Neural crest cell (in vitro differentiated cells): ENCODE measurements at places on chromosomes 3 and 15.

GRCh38 chr3:193190146-193190786 is 50.8 kb upstream of the PLAAT1 start:
- peak; percentile 13 for DNase-seq

- no peak for DNase-seq
These were observed 80.9 kb upstream of the KLF13 start for GRCh38 chr15:31245756-31246155.

DNA sequence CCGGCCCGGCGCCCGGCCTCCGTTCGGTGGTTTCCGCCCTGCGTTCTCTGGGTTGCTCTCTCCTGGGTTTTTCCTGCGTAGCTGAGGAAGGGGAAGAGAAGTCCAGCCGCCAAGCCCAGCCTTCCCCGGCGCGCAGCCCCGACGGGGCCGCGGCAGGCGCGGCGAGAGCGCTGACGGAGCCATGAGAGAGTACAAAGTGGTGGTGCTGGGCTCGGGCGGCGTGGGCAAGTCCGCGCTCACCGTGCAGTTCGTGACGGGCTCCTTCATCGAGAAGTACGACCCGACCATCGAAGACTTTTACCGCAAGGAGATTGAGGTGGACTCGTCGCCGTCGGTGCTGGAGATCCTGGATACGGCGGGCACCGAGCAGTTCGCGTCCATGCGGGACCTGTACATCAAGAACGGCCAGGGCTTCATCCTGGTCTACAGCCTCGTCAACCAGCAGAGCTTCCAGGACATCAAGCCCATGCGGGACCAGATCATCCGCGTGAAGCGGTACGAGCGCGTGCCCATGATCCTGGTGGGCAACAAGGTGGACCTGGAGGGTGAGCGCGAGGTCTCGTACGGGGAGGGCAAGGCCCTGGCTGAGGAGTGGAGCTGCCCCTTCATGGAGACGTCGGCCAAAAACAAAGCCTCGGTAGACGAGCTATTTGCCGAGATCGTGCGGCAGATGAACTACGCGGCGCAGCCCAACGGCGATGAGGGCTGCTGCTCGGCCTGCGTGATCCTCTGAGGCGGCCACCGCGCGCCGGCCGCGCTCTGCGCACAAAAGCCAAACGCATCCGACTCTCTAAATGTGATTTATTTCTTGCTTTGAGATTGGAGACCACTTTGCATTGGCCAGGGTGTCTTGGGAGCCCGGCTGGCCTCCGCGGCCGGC is 727 bp downstream of the RAP2B start:
- peak; percentile 34 for DNase-seq

GRCh38 chr15:97623091-97623661 is 337.3 kb upstream of the ARRDC4 start:
- no peak for DNase-seq

- DNase-seq: peak; percentile 70
These were observed 28.9 kb downstream of the ARHGAP31 start for GRCh38 chr3:119322835-119323722.

- no peak for DNase-seq
These were observed 1.0 kb upstream of the ARIH1 start for GRCh38 chr15:72472992-72473610.

- DNase-seq: no peak
These were observed 11.4 kb downstream of the TICRR start for GRCh38 chr15:89586651-89587050.

- no peak for DNase-seq
These were observed 549.4 kb downstream of the OCA2 start for GRCh38 chr15:27549746-27550145.

- no peak for DNase-seq
These were observed 52.0 kb downstream of the SMAD3 start for GRCh38 chr15:67117370-67117769.

GRCh38 chr3:46200790-46201189 is 7.3 kb downstream of the CCR1 start:
- no peak for DNase-seq

DNA sequence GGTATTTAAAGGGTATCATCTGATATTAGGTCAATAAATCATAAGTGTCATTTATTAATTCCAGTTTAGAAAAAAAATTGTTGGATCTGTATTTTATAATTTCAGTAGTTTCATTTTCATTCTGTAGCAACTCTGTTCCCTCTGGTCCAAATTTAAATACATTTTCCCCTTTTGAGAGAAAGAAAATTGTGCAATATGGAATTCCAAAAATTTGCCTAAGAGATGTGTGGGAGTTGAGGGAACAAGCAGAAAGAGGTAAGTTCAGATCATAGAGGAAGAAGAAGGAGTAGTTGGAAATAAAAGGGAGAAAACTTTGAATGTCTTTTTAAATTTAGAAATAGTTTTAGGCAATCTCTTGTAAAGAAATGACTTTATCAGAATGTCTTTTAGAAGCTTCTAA is 48.9 kb upstream of the MME start:
- no peak for DNase-seq

DNA sequence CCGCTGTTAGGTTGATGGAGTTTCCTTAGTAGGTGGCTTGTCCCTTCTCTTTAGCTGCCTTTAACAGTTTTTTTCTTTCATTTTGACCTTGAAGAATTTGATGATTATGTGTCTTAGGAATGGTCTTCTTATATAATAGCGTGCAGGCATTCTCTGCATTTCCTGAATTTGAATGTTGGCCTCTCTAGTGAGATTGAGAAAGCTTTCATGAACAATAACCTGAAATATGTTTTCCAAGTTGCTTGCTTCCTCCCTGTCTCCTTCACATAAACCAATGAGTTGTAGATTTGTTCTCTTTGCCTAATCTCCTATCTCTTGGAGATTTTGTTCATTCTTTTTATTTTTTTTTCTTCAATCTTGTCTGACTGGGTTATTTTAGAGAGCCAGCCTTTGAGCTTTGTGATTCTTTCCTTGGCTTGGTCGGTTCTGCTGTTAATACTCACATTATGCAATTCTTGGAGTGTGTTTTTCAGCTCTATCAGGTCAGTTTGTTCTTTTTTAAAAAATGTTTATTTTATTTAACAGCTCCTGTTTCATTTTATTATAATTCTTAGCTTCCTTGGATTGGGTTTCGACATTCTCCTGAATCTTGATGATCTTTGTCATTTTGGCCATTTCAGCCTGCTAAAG is 627.9 kb downstream of the SI start:
- DNase-seq: no peak
